ENCODE measurements at places on chromosomes 11 and 22.

DNA sequence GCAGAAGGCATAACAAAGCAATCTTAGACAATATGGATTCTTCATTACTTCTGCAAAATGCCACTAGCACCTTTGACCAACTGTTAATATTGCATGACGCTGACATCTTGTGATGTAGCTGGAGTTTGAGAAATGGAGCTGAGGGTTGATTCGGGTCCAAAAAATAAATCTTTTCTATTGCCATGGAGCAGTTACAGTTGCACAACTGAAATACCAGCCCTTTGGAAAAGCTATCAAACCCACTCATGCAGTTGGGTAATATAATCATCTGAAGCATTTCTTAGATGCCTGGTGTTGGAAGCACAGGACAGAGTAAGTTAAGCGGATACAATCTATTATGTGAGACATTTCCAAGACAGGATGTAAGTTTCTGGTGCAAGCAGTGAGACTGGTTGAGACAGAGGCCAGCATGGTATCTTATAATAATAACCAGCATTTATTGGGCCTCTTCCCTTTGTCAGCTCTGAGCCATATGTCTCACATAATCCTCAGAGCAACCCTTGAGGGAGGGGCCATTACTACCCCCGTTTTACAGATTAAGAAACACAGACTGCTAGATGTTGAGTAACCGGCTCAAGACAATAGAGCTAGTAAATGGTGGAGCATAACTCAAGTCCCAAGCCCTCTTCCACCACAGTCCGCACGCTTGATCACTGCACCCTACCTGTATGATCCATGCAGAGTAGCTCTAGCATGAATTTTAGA lies 74.9 kb upstream of the CAPRIN1 start:
- no peak for DNase-seq

- no peak for DNase-seq
Observed at GRCh38 chr11:32437495-32438345, 2.4 kb upstream of the WT1 start.

GRCh38 chr22:41976070-41976901 lies 7.0 kb downstream of the SEPTIN3 start:
- no peak for DNase-seq

DNA sequence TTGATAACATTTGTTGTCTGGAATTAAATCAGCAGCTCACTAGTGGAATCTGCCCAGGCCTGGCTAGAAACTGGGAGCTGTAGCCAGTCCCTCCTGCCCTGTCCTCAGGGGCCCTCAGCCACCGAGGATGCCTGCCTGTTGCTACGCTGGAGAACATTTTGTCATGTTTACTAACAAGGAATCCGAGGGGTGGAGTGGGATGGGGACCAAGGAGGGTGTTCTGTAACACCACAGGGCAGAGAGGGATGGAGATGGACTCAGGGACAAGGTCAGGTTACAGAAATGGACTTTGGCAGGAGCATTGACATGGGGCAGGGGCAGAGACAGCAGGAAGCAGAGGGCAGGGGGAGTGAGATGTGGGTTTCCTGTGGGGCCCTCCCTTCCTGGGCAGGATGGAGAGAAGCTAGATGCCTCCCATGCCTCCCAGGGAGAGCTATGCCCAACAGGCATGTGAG lies 45.8 kb upstream of the AMPD3 start:
- peak; percentile 50 for DNase-seq

DNA sequence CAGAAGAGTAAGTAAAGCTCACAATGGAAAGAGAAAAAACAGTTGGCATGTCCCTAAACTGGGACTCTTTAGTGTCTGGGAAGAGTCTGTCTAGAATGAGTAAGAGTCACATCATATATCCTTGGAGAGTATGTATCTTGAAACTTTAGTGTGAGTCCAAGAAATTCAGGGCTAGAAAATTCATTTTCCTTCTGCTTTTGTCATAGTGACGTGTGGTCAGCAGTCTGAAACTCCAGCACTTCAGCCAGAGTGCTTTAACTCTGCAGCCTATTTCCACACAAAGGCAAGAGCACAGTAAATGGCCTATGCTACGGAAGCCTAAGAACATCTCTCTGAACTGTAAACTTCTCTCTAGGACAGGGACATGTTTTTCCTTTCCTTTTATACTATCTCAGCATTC lies 174.1 kb downstream of the FAM181B start:
- no peak for DNase-seq

GRCh38 chr22:23524226-23524625 lies 55.9 kb downstream of the IGLL1 start:
- DNase-seq = no peak

- DNase-seq = no peak
Observed at GRCh38 chr22:45331486-45331885, 21.8 kb downstream of the FAM118A start.

- DNase-seq = no peak
Observed at GRCh38 chr22:20127869-20128618, 3.6 kb upstream of the ZDHHC8 start.

DNA sequence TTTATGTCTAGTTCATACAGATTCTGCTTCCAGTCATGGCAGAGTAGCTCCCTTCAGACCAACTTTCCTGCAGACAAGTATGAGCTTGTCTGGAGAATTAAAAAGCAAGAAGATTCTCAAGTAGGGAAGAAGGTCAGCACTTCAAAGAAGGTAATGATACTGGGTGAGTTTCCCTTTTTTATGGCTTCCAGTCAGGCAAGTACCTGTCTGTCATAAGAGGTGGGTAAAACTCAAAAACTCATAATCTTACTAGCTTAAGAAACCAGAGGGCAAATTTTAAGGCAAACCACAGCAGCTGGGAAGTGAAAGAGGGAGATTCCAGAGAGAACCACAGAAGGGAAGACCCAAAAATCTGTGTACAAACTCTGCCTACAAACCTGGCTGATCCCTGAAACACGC lies 54.2 kb downstream of the DENND5A start:
- no peak for DNase-seq

DNA sequence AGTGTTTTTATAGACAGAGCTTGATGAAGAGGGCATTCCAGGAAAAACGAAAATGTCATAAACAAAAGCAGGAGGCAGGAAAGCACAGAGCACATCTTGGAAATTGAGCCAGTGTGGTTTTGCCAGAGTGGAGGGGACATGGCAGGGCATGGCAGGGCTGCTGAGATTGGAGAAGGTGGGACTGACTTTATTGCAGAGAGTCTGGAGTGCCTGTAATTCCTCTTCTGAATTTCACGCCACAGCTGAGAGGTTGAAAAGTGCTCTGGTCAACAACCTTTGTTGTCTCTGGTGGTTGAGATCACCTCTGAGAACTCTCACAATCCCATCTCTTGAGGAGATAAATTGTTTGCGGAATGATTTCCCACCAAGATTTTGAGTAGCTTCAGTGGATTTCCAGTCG lies 16.4 kb downstream of the SLC5A1 start:
- no peak for DNase-seq

- DNase-seq = no peak
Observed at GRCh38 chr22:39690881-39691605, 120.5 kb downstream of the CACNA1I start.

GRCh38 chr11:69180226-69180625 lies 24.5 kb downstream of the SMIM38 start:
- DNase-seq = no peak

GRCh38 chr22:45529971-45530575 lies 27.4 kb downstream of the FBLN1 start:
- no peak for DNase-seq

GRCh38 chr11:115585361-115586024 lies 81.3 kb upstream of the CADM1 start:
- DNase-seq = no peak

GRCh38 chr11:1566381-1567051 lies 5.6 kb downstream of the DUSP8 start:
- DNase-seq = no peak

DNA sequence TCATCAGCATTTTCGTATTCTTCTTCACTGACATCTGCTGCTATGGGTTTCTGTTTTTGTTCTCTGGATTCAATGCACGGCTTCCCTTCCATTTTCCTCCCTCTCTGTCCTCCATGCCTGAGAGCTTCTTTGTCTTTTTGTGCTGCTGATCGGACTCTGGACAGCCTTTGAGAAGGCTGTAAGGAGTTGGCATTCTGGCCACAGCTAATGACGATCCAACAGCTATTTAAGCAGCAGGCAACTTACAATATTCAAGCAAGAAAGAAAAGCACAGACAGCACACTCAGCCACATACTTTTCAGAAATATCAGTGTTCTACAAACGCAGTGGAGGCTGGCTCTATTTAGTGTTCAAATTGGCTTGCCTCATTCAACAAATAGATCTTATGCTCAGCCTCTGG lies 60.9 kb upstream of the ZC3H12C start:
- DNase-seq = no peak

- DNase-seq = no peak
Observed at GRCh38 chr11:4032097-4032496, 62.5 kb upstream of the RRM1 start.

- no peak for DNase-seq
Observed at GRCh38 chr11:75577207-75577606, 15.2 kb downstream of the SERPINH1 start.

DNA sequence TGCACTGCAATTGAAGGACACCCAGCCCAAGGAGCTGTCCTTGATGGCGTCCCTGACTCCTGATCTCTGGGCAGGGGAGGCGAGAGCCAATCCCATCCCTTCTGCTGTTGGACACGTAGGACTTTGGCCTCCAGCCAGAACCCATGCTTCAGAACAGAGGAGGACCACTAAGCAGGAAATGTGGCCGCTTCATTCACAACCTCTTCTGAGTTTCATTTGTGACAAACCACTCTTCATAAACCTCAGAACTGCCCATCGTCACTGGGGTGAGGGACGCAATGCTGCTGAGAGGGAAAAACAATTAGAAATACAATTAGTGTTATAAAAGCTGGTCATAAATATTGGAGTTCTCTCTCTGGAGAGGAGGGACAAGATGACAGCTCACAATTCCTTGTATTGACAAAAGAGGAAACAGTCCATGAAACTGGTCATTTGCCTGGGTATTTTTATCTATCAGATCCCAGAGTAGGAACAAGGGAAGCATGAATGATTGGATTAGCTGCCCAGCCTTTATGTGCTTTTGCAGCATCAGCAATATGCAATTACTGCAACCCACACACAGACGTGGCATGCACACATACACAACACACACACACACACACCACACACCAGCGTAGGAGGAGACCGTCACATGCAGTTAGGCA lies 216.5 kb upstream of the CADM1 start:
- DNase-seq = no peak
